ENCODE measurements at places on chromosomes 5 and 9.

GRCh38 chr9:125540497-125540896 lies 166.5 kb downstream of the MAPKAP1 start:
- DNase-seq = no peak

- DNase-seq = no peak
Measured at GRCh38 chr9:30349526-30350513, 2034.6 kb upstream of the ACO1 start.

DNA sequence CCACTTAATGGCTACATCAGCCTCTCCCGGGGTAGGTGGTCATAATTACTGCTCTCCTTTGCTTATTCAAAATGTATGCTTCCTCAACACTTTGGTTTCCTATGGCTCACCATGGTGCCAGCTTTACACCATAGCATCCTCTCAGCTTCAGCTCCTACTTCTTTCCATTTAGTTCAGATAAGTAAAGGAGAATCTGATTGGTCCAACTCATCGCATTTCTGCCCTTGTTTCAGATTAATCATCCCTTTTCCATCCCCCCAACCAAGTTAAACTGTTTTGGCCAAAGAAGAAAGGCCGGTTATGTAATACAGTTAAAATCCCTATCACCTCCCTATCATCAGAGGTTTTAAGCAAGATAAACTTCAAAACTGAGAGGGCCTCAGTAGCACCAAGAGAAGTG lies 130.5 kb downstream of the CETN3 start:
- no peak for DNase-seq

GRCh38 chr9:109341561-109341960 lies 20.7 kb upstream of the EPB41L4B start:
- no peak for DNase-seq

DNA sequence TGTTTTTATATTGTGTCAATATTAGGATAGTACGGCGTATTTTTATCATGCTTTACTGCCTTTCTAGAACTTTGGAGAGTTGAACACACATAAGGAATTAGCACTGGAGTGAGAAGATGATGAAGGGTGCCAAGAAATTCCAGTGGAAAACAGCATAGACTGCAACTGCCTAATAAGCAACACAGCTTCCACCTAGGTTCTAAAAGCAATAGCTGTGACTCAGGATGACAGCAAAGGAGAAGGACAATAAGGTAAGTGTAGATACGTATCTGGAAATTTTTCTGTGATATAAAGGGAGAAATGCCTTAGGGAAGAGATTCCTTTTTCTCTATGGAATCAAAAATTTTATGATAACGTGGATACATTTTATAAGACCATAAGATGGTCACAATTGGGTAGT lies 7.4 kb downstream of the PTPRD start:
- no peak for DNase-seq

DNA sequence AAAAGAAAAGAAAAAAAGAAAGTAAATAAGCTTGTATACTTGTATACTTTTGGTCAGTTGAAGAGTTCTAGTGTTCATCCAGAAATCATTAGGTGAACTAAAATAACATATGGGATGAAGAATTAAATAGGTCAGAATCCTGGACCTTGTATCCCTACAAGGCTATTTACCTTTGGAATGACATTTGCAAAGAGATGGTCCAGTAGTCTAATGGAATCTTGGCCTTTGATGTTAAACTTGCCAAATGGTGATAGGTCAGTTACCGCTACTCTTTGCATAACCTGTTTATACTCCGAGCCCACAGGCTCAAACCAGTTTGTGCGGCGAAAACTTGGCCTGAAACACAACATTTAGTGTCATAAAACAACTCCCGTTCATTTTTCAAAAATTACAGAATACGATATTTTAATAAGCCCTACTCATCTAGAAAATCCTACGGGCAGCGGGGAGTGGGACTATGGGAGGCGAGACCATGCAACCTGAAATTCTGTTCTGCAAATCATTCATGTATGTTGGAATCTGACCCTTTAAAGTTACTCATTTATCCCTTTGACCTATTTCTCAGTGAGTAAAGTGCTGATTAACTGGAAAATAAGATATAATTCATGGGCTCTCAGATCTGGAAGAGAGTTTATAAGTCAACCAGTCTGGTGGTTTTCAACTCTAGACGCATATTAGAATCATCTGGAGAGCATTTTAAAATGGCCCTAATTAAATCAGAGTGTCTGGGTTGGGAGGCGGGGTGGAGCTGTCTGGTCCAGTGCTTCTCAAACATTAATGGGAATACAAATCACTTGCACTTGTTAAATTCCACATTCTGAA lies 38.6 kb downstream of the DMGDH start:
- no peak for DNase-seq

- DNase-seq = no peak
Measured at GRCh38 chr5:130871346-130872086, 293.5 kb downstream of the HINT1 start.
